Inflammatory macrophage (primary cell): ENCODE measurements at places on chromosomes 5 and 9.
A peak's percentile ranks its signal among the peaks of the same experiment; 100 is the strongest.

GRCh38 chr5:6359555-6360322, 18.6 kb downstream of the MED10 start:
- DNase-seq = no peak

DNA sequence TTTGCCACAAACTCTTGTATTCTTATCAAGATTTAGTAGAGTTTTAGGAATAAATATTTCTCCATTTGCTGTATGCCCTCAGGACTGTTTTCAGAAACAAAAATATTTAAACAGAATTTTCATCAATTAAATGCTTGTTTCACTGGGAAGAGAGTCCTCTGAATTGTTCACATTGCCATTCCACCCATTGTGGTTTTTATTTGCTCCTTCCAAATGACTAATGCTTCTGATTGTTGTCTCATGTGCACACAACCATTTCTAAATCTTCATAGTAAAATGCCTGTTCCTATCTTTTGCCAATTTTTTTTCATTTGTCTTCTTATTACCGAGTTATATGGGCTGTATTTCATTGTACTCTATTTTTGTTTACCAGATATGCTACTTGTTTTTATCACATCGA, 10.6 kb downstream of the MARCOL start:
- DNase-seq = no peak

DNA sequence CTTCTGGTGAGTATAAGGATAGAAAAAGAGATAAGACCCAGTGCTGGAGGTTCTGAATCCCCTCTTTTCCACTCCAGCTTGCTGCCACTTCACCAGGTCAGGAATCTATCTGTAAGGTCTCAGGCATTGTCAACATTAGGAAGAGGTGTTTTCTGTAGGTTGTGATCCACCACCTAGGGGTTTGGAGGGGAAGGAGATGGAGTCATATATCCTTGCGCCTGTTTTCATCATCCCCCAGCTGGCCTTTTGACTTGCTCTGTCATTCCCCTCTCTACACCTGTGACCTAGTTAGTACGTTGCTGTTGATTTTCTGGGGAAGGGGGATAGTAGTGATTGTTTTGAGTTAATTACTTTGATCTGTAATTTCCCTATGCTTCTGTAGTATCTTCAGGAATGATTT, 20.5 kb downstream of the SPINK5 start:
- no peak for DNase-seq

- peak; percentile 17 for DNase-seq
Observed at GRCh38 chr9:35760651-35761050, 6.6 kb upstream of the MSMP start.

- no peak for DNase-seq
Observed at GRCh38 chr9:109171926-109172325, 4.9 kb upstream of the FRRS1L start.

DNA sequence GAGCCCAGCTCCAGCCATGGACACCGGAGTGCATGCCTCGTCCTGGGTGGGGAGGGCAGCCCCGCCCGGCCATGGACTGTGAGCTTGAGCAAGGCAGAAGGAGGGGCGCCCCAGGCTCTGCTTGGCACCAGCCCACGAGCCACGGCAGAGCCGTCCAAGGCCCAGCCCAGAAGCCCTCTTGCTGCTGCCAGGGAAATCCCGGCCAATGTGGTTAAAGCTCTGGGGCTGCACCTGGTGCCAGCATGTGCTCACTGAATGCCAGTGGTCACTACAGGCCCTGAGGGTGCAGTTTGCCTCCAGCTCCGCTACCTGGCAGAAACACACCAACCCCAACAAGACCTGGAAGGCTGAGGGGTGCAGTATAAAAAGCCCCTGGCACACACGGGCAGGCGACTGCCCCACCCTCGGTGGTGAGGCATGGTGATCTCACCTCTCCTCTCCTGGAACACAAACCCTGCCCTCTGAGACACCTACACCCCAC, 11.8 kb downstream of the BRD3 start:
- DNase-seq = no peak

DNA sequence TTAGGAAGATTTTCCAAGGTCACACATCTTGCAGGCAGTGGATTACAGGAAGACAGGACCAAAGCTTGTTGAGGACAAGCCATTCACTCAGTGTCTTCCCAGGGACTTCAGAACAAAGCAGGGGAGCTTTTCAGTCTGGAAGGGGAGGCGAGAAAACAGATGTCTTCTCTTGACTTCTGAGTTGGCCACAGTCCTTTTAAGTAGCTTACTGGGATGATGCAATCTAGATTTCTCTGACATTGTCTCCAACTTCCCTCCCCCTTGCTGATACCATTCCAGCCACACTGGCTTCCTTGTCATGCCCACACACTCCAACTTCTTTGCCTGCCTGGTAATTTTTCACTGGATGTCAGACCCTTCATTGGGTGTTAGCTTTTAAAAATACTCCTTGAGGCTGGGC, 174.2 kb upstream of the TBC1D2 start:
- DNase-seq = peak; percentile 44

DNA sequence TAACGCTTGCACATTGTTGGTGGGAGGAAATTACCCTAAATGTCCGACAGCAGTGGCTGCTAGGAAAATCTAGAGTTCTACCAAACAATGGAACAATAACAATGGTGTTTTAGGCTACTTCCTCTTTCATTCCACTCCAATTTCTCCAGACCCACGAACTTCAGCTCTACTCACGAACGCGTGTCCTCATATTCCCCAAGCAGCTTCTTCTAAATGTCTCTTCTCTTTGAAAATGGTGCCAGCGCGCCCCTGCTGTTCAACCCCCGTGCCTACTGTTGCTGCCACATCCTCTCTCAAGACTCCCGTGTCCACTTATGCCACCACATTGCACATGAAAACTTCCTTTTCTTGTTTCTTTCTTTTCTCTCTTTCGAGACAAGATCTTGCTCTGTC, 25.6 kb downstream of the OR2V2 start:
- peak; percentile 57 for DNase-seq

GRCh38 chr5:169024421-169024820, 276.5 kb downstream of the SLIT3 start:
- DNase-seq = no peak

DNA sequence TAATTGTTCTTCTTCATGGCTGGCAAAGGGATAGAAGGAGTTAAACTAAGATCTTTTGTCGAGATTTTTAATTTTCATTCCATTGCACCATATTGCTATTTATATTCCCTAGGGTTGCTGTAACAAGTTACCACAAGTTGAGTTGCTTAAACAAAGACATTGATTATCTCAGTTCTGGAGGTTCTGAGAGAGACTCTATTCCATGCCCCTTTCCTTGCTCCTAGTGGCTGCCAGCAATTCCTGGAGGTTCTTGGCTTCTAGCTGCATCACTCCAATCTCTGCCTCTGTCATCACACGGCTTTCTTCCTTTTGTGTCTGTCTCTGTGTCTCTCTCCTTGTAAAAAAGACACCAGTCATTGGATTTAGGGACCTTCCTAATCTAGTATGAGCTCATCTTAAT, 136.6 kb upstream of the DAB2 start:
- DNase-seq = no peak

DNA sequence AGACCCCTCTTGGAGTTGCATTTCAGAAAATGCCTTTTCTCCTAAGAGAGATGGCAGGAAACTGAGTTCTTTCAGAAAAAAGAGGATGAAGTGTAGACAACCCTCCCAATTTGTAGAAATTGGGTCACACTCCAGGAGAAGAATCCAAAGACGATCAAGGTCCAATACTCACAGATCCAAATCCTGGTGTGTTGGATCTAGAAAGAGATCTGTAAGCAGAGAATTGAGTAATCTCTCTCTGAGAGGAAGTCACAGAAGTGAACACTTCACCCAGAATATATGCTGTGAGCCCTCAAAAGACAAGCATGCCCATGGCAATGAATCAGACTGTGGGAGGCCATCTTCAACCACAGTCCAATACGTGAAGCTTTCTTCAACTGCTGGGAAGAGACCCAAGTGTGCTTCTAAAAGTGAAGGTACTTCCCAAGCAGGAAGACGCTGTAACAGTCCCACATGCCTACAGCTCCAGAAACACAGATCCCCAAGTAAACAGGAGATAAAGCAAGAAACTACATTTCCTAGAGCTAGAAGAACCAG, 182.7 kb downstream of the SMC2 start:
- DNase-seq = no peak

GRCh38 chr5:14469551-14470377, 111.8 kb upstream of the OTULINL start:
- no peak for DNase-seq

DNA sequence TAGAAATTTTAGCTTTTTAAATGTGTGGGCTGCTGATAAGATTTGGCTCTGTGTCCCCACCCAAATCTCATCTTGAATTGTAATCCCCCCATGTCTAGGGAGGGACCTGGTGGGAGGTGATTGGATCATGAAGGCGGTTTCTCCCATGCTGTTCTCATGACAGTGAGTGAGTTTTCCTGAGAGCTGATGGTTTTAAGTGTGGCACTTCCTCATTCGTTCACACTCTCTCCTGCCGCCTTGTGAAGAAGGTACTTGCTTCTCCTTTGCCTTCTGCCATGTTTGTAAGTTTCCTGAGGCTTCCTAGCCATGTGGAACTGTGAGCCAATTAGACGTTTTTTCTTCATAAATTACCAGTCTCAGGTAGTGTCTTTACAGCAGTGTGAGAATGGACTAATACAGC, 127.8 kb upstream of the MVB12B start:
- DNase-seq = no peak

GRCh38 chr5:11897781-11898180, 6.5 kb downstream of the CTNND2 start:
- DNase-seq = no peak

DNA sequence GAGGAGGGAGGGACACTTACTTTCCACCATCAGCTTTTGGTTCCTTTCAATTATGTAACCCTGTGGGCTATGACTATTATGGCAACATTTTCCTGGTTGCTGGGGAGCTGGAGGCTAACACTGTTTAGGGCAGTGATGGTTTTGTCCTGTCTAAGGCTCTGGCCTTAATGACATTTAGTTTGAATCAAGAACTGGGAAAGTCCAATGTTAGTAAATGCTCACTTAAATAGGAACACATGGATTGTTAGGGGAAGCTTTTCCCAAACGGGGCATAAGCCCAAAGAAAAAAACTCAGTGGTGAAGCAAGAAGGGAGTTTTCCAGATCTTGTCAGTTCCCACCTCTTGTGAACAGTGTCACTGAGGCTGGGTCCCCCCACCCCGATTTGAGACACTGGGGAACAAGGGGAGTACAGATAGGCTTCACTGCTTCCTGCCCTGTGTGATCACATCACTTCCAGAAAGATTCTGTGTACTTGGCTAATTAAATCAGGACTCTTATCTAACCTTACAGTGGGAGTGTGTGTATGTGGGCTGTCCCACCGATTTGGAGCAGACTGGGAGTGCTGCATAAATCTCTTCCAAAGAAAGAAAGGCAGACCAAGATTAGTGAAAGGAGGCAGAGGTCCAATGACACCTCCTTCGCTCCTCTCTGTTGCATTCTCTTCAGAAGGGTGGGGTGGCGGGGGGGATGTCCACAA, 206.4 kb downstream of the PTTG1 start:
- DNase-seq = no peak

DNA sequence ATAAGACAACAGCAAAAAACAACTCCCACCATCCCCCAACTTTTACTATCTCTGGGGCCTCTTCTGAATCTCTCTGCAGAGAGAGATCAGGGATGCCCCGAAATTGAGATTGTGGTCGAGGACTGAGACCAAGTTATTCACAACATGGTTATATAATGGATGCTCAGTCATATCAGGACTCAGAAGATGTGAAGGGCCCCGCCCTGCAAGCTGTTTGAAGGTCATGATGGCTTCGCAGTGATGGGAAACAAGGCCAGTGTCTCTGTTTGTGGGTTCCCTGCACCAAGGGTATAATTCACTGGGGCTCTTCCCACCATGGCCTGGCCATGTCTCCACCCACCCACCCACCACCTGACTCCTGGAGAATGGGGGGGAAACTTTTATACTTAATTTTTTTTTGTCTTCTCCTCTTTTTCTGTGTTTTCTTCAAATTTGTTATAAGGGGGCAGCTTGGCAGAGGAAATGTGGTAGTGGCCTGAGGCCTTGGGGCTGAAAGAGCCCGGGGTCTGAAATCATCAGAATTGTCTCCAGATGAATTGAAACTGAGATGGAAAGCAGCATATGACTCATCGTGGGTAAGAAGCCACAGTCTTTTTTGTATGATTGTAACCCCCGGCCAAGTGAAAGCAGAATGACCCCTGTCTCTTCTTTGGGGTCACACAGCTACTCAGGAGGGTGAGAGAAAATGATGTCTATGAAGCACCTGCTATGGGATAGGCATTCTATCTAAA, 15.0 kb upstream of the TEX48 start:
- no peak for DNase-seq

DNA sequence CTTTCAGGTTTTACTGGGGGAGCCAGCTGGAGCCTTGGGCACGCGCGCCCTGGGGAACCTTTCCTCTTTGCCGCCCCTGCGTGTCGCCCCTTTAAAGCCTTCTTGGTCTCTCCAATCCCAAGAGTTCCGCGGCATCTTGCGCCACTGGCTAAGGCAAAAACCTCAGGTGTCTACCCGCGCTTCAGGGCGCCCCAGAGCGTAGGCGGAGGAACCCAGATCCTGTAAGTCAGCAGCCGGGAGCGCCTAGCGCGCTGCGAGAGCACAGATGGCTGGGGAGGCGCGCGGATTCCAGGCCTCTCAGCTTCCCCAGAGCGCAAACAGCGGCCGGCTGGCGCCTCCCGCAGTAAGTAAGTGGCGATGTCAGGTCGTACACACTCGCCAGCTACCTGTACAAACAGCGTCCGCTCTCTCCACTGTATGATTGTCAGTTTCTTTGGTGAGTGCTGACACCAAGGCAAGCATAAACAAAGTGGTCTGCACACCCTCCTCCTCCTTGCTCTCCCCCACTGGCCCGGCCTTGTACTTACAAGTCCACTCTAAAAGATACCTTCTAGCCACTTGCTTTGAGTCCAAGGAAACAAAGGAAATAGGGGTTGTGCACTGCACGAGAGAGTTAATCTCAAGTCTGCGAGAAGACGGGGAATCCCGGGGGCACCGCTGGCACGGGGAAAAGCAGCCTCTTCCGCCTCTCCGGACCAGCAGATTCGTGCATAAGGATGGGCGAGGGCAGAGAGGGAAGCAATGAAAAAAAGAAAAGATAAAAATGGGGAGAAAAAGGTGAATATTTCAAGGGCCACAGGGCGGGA, 2.9 kb downstream of the HTR1A start:
- no peak for DNase-seq

GRCh38 chr9:99478469-99479027, 256.5 kb downstream of the SEC61B start:
- no peak for DNase-seq

DNA sequence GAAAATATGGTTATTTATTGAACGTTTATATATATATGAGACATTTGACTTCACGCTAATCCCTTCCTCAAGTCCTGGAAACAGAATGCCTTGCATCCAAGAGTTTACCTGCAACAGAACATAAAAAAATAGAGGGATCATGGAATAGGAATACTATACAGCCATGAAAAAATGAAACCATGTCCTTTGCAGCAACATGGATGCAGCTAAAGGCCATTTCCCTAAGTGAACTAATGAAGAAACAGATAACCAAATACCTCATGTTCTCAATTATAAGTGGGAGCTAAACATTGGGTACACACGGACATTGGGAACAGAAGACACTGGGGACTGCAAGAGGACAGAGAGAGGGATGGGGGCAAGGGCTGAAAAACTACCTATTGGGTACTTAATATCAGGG, 13.0 kb downstream of the BAAT start:
- DNase-seq = no peak
